Stimulated activated CD4-positive, alpha-beta T cell treated with anti-CD3 and anti-CD28 coated beads, Interleukin-15, amount 100 ng/mL, for 24 hours (primary cell): ENCODE measurements at places on chromosomes 16 and 17.

DNA sequence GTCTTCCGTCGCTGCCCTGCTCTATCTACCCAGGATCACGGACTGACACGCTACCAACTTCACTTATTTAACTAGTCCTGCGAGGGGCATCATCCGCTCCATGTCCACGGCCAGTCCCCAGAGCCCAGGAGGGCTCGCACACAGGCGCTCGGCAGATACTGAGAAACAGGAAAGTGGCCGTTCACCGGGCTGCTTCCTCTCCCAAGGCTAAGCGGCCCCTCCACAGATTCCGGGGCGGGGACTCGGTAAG, 388 bp downstream of the OXLD1 start:
- DNase-seq: peak; percentile 46

DNA sequence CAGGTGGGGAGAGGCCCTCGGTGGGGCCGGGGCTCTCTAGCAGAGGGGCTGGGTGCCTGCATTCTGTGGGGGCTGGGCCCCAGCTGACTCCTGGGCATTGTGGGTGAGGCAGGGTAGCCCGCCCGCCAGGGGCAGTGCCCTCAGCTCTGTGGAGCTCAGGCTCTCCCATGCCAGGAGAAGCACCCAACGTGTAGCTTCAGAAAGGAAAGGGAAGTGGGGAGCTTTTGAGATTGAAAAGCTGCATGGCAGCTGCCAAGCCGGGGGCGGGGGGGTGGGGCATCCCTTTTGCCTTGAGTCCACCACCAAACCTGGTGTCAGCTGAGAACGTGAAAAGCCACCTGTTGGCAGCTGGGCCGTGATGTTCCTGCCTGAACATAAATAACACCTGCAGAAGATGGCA, 192.1 kb upstream of the CIBAR2 start:
- DNase-seq: no peak

DNA sequence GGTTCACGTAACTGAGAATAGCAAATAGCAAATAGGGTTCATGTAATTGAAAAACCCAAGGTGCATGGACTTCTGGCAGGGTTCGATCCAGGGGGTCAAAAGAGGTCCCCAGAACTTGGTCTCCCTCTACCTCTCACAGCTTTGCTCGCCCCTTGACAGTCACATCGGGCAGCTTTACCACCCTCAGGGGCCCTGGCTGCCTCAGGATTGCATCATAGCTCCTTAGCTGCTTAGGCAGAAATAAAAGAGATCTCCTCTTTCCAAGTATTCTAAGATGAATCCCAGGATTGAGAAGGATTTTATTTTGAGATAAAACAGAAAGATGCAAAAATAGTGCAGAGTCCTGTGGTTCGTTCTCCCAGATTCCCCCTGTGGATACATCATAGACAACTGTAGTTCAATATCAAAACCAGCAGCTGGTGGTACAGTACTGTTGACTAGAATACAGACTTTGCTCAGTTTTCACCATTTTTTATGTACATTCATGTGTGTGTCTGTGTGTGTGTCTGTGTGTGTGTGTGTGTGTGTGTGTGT, 12.8 kb downstream of the ADGRG3 start:
- DNase-seq: no peak

DNA sequence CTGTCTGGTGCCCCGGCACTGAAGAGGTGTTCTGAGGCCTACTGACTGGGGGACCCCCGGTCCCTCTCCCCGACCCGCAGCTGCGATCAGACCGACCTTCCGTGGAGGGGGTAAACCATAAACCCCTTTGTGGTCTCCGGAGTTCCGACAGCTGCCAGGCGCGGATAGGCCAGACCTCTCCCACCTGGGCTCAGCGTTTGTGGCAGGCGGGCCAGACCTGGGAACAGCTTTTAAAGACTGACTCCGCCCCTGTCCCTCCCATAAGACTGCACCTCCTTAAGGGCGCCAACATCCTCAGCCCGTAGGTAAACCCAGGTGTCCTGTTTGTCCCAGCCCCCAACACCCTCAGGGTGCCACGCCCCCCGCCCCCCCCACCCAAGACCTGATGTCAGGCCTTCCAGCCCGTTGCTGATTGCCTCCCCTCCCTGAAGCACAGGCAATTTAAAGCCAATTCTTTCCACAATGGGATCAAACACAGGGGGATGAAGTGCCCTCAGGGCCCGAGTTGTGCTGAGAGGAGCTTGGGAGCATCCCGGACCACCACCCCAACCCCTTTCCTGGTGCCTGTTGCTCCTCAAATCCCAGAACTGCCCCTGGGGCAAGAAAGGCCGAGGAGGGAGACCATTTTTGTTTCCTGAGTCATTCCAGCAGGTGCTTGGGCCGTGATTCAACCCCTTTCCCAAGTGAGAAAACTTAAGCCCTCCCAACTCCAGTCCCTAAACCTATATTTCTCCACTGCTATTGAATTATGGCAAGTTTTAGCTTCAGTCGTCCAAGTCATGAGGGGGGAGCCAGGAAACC, at the start of gene SOX15:
SOX15 (minus strand) TSS at position 204 of the 801 bp plus-strand sequence. CDS start 418 bp downstream, outside the sequence.
- DNase-seq: no peak

GRCh38 chr16:48611329-48612137, 1.6 kb upstream of the N4BP1 start:
- DNase-seq: peak; percentile 82

DNA sequence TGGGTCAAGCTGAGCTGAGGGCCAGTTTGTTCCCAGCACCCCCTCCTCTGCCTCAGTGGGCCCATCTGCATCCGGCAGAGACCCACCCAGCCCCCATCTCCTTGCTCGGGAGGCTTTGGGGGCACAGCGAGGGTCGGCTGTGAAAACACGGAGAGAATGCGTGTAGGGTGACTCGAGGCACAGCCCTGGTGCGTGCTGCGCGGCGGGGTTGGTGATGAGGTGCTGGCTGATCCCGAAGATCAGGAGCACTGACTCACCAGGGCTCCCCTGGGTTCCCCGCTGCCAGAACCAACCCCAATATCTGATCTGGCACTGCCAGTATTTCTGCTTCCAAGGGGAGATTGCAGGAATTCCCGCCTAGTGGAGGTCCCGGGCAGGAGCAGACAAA, 7.5 kb upstream of the KRT17 start:
- DNase-seq: no peak

GRCh38 chr16:29791845-29792807, 1.6 kb downstream of the KIF22 start:
- no peak for DNase-seq

DNA sequence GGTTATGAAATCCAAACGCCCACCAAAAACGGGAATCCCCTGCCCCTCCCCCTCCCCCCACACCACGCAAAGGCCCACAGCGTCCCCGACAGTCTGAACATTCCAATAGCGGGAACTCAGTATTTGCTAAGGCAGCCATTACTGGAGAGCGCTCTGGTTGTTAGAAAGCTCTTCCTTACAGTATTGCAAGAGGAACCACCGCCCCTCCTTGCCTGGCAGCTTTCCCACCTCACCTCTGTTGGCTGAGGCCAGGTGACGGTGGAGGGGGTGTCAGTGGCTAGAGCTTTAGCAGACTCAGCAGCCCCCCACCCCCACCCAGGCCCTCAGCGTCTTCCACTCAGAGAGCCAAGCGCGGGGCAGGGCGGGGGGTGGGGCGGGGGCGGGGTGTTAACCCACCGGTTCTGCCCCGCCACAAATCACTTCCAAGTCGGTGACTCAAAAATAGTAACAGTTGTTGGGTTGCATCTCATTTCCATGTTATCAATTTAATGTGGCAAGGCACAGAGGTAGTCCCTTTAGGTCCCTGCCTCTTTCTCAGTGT, 2.2 kb upstream of the PLEKHH3 start:
- peak; percentile 58 for DNase-seq

DNA sequence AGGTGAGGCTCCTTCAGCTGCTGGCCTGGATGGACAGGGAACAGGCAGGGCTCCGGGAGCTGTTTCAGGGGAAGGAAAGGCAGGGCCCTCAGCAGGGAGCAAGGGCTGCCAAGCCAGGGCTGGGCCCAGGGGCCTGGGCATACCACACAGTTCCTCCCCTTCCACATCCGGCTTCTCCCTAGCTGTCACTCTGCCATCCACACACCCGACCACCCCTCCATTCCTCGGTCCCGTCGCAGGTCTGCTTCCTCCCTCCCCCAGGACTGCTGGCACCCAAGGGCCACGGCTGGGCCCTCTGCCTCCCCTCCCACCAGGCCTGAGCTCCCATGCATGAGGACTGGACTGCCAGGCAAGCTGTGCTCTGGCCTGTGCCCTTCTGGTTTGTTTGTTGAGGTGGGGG, 24.0 kb downstream of the CDIP1 start:
- no peak for DNase-seq

DNA sequence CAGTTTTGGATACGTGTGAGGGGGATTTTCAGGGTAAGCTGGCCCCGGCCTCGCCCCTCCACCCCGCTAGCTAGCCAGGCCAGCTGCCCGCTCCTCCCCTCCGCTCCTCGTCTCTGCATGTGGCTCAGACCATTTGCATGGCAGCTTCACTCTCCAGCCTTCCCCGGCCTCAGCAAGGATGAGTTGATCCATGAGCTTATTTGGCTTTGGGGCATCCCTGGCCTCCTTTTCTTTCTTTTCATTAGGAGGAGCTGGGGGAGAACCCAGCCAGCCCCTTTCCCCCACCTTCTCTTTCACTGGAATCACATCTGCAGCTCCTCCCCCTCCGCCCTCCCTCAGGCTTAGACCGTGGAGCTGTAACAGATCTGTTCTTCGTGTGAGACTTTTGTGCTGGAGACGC, 30.7 kb downstream of the ELAC2 start:
- DNase-seq: no peak

DNA sequence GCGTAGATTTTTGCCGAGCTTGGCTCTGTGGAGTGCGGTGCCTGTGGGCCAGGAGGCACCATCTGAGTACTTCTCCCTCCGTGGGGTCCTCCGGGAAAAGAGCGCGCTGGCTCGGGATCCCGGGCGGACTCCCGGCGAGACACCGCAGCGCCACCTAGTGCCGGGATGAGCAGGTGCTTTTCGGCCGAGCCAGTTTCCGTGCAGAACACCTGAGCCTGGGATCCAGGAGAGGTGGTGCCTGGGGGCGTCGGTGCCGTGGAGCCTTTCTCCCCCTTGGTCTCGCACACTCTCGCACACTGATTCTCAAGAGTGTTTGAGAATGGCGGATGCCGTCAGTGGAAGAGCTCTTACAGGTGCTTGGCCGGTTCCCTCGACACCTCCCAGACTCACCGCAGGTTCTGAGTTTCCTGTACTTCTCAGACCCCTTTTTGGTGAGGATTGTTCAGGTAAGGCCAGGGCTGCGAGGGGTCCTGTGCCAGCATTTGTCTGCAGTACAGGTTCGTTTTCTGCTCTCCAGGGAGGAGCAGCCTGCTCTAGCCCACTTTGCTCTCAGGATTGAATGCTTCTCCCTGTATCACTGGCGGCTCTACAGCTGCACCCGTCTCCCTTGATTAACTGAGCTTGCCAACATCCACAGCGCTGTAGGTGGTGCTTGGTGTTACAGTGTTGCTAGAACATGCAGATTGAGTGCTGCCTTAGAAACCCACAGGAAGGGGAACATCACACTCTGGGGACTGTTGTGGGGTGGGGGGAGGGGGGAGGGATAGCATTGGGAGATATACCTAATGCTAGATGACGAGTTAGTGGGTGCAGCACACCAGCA, 23.3 kb downstream of the TBCD start:
- peak; percentile 53 for DNase-seq

- DNase-seq: no peak
Measured at GRCh38 chr16:58399718-58400633, 7.7 kb downstream of the GINS3 start.

DNA sequence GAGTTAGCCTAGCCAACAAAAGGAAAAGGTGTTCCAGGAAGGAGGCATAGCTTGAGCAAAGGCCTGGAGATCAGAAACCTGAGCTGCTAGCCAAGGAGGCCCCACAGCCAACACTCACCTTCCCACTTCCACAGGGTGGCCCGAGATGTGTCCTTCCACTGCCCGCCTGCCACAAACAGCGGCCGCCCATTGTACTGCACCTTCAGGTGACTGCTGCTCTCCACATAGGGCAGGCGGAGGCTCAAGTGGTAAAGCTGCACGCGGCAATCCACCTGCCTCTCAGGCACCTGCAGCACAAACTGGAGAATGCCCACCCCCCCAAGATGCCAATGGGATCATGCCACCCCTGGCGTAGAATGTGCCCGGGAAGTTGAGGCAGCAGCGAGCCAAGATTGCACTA, 111.5 kb downstream of the RMI2 start:
- no peak for DNase-seq

- no peak for DNase-seq
Measured at GRCh38 chr17:4482338-4483011, 16.2 kb upstream of the SPNS2 start.

GRCh38 chr17:20995873-20996723, 46.7 kb downstream of the USP22 start:
- DNase-seq: no peak

DNA sequence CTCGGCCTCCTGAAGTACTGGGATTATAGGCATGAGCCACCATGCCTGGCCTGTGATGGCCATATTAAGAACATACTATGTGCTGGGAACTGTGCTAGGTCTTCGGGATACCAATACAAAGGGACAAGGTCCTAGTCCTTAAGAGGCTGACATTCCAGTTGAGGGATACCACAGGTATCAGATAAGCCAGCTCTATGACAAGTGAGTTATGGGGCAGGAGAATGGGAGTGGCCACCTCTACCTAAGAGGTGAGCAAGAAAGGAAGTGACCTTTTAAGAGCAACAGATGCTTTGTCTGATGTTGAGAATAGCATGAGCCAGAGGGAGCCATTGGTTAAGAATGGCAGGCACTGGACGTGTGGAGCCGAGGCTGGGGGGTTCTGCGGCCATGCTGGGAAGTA, 27.0 kb downstream of the ADORA2B start:
- no peak for DNase-seq

- DNase-seq: no peak
Measured at GRCh38 chr16:66701026-66701425, 4.5 kb upstream of the CMTM4 start.

GRCh38 chr16:54282202-54282927, 4.2 kb downstream of the IRX3 start:
- peak; percentile 64 for DNase-seq

DNA sequence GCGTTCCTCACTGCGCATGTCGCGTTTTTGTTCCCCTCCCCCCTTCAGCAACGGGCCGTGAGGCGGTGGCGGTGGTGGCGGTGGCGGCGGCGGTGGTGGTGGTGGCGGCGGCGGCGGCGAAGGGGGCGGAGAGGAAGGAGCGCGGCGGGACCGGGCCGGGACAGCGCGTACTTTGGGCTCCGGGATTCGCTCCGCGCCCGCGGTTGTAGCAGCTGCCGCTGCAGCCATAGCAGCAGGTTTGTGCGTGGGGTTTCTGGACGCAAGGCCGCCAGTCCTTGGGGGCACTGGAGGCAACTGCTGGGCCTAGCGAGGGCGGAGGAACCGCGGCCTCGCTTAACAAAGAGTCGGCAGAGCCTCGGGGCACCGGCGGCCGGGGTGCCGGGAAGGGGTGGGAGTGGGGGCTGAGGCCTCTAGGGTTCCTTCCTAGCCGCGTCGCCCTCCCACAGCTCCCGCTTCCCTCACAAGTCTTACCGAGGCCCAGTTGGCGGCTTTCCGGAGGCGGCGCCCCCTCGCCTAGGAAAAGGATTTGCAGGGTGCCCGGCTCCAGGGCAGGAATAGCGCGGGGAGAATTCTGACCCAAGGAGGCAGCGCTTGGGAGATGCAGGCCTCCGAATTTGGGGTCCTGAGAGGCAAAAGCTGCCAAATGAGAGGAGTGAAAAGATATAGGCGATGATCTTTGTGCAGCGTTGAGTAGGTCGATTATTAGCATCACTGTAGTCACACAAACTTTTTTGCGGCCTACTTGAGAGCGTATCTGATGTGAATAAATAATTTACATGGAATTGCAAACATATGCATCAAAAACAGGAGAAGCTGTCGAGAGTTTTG, at the start of gene DDX42:
DDX42 (plus strand) TSS at position 30 of the 828 bp plus-strand sequence. CDS start 12,880 bp downstream, outside the sequence.
- DNase-seq: no peak

- no peak for DNase-seq
Measured at GRCh38 chr17:50908140-50908859, 42.1 kb upstream of the TOB1 start.
